A549 treated with CpdA at 1 μM for 4 hours (cell line): ENCODE measurements at places on chromosomes 5 and 9. TPM values are rescaled to one million over a fixed set of nuclear protein-coding genes. Genes with fewer than 3 reads are reported as not detected.

The SRP19 gene
- total RNA-seq = 79.0 to 96.2 TPM (median 85.3 TPM) in 5 replicates

The SLC2A8 gene
- total RNA-seq = 11.2 to 15.4 TPM (median 14.6 TPM) in 5 replicates

The DMXL1 gene
- 7.9 to 12.7 TPM (median 8.4 TPM) in 5 replicates for total RNA-seq

The DMRTA1 gene
- 0.89 to 1.1 TPM (median 0.98 TPM) in 5 replicates for total RNA-seq

The MARCOL gene
- total RNA-seq = not detected in 5 replicates

The C9orf43 gene
- 0.45 to 0.86 TPM (median 0.60 TPM) in 5 replicates for total RNA-seq

The STK32A gene
- total RNA-seq = 0.09 to 0.30 TPM (median 0.29 TPM) in 5 replicates
